Lung (tissue), 17 donors: ENCODE measurements at places on chromosomes 11 and 22. TPM values are rescaled to one million over a fixed set of nuclear protein-coding genes. Genes with fewer than 3 reads are reported as not detected.

PGA4 gene
- 1.6 TPM for total RNA-seq

MUC15 gene
- 12.1 TPM for total RNA-seq

ART1 gene
- 0.80 TPM for total RNA-seq

OR2AT4 gene
- total RNA-seq, result not detected

CYP2D6 gene
- total RNA-seq, result 0.94 TPM

FAM180B gene
- not detected for total RNA-seq

CALCA gene
- 3.4 TPM for total RNA-seq

SEPTIN3 gene
- total RNA-seq, result 0.51 TPM

DNA sequence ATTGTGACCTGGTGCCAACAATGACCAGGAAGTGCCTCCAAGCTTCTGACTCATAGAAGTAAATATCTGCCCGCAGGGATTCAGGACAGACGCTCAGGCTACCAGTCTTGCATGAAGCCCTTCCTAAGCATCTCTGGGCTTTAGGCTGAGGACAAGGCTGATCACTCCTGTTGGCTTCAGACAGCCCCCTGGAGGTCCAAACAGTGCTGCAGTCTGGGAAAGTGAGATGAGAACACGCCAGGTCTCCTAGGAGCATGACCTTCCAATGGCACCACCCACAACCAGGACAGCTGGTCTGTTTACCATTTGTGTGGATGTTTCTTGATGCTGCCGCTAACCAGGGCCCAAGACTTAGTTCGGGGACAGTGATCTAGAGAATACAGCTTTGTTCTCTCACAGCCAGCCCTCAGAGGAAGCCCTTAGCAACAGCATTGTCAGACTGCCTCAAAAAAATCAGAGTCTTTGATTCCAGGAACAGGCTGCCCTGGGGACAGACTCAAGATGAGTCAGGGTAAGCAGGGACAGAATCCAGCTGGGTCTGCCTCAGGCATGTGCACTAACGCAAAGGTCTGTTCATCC is 111.2 kb downstream of the ZNF280B start:
- no peak for DNase-seq
- no peak overlapping the region for H3K4me3 ChIP-seq
- no peaks in the 10 kb centered on the region for H3K36me3 ChIP-seq
- H3K27ac ChIP-seq, result no peak overlapping the region
- no peaks in the 10 kb centered on the region for H3K4me1 ChIP-seq

GRCh38 chr22:46891382-46891951 is 129.0 kb downstream of the TBC1D22A start:
- no peaks in the 10 kb centered on the region for H3K36me3 ChIP-seq
- DNase-seq, result no peak
- peaks cover 16% of the 10 kb centered on the region for H3K4me1 ChIP-seq

- H3K27ac ChIP-seq, result no peak overlapping the region
- peaks cover 7% of the 10 kb centered on the region for H3K4me1 ChIP-seq
- no peaks in the 10 kb centered on the region for H3K27me3 ChIP-seq
Observed at GRCh38 chr22:23074451-23074850, 4.1 kb downstream of the GNAZ start.

GRCh38 chr11:130407978-130408377 is 20.4 kb downstream of the ADAMTS8 start:
- H3K4me1 ChIP-seq, result peaks cover 3% of the 10 kb centered on the region
- no peak overlapping the region for H3K4me3 ChIP-seq

GRCh38 chr22:49967706-49968208 is 7.2 kb downstream of the PIM3 start:
- H3K4me1 ChIP-seq, result peaks cover 20% of the 10 kb centered on the region
- peaks cover 4% of the 10 kb centered on the region for H3K36me3 ChIP-seq
- peaks cover 6% of the 10 kb centered on the region for H3K27me3 ChIP-seq
- H3K4me3 ChIP-seq, result no peak overlapping the region
- DNase-seq, result peak; percentile 82

- H3K4me1 ChIP-seq, result no peaks in the 10 kb centered on the region
- no peak for DNase-seq
- no peaks in the 10 kb centered on the region for H3K36me3 ChIP-seq
- H3K4me3 ChIP-seq, result no peak overlapping the region
- H3K27me3 ChIP-seq, result no peaks in the 10 kb centered on the region
Observed at GRCh38 chr11:28833169-28833568, 725.0 kb downstream of the METTL15 start.

- peaks cover 13% of the 10 kb centered on the region for H3K4me1 ChIP-seq
- no peaks in the 10 kb centered on the region for H3K27me3 ChIP-seq
- no peak overlapping the region for H3K4me3 ChIP-seq
- no peak for DNase-seq
- H3K27ac ChIP-seq, result no peak overlapping the region
- H3K36me3 ChIP-seq, result peaks cover 3% of the 10 kb centered on the region
Observed at GRCh38 chr11:102188488-102188887, 78.2 kb downstream of the YAP1 start.

- H3K36me3 ChIP-seq, result no peaks in the 10 kb centered on the region
- no peak for DNase-seq
- no peak overlapping the region for H3K27ac ChIP-seq
- H3K27me3 ChIP-seq, result peaks cover 6% of the 10 kb centered on the region
Observed at GRCh38 chr22:32340411-32340810, 17.3 kb upstream of the RFPL3 start.

- H3K27me3 ChIP-seq, result no peaks in the 10 kb centered on the region
- H3K4me3 ChIP-seq, result no peak overlapping the region
- no peak for DNase-seq
- no peaks in the 10 kb centered on the region for H3K4me1 ChIP-seq
- H3K27ac ChIP-seq, result no peak overlapping the region
- H3K36me3 ChIP-seq, result no peaks in the 10 kb centered on the region
Observed at GRCh38 chr22:34019190-34019845, 99.0 kb upstream of the LARGE1 start.

DNA sequence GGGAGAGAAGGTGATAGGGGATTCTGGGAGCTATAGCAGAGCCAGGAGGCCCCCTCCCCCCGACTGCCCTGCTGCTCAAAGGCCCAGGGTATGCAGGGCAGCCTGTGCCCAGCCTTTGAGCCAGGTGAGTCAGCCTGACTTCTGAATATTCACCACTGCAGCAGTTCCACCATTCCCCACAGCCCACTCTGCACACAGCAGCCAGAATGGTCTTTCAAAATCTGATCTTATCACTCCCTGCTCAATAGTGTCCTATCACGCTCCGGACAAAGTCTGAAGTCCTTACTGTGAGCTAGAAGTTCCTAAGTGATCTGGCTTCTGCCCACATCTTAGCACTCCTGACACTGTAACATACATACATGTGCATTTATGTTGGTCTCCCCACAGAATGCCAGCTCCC is 111.7 kb downstream of the BUD13 start:
- no peaks in the 10 kb centered on the region for H3K36me3 ChIP-seq
- H3K27me3 ChIP-seq, result no peaks in the 10 kb centered on the region
- no peaks in the 10 kb centered on the region for H3K4me1 ChIP-seq

- no peak overlapping the region for H3K27ac ChIP-seq
- no peak for DNase-seq
- no peak overlapping the region for H3K4me3 ChIP-seq
Observed at GRCh38 chr11:125157953-125158680, 6.4 kb upstream of the PKNOX2 start.

DNA sequence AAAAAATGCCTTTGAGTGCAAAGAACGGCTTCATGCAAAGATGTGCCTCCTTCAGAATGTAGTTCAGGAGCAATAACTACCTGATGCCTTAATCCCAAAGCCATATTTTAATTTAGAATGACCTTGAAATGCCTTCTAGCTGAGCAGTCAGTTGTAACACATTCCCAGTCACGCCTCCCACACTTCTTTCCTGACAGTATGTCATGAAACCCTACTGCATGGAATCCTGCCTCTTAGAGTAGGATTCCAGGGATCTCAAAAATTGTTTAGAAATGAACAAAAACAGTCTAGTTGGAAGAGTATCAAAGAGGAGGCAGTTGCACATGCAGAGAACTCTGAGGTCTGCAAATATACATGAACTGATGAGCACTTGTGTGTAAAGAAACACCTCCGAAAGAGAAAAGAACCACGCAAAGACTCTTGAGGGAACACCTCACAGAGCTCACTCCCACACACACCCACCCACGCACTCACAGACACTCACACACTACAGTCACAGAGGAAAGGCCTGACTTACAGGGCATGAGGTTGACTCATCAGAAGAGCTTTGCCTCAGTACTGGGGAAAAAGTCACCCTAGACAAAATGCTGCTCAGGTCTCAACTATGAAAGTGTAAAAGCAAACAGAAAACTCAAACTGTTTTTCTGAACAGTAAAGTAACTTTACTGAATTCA is 77.4 kb downstream of the GGTLC2 start:
- DNase-seq, result no peak
- no peak overlapping the region for H3K4me3 ChIP-seq
- no peaks in the 10 kb centered on the region for H3K4me1 ChIP-seq
- H3K27me3 ChIP-seq, result no peaks in the 10 kb centered on the region

DNA sequence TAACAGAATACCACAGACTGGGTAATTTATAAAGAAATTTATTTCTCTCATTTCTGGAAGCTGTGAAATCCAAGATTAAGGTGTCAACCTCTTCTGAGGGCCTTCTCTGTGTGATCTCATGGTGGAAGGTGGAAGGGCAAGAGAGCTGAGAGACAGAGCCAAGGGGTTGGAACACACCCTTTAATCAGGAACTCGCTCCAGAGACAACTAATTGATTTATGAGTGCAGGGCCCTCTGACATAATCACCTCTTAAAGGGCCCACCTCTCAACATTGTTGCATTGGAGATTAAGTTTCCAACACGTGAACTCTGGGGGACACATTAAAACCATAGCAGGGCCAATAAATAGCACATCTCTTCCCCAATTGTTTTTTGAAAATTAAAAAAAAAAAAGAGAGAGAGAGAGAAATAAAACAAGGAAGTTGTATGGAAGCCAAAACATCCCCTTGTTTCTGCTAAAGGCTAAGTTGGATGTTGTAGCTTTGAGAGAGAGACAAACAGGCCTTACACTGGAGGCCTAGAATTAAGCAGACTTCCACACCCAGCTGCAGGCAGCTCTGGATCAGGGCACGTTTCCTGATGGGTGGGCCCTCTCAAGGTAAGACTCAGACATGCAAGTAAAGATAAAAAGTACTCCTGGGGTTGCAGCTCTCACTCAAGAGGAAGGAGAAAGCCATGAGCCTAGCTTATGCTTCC is 64.1 kb upstream of the BIRC3 start:
- DNase-seq, result no peak
- H3K36me3 ChIP-seq, result no peaks in the 10 kb centered on the region
- no peaks in the 10 kb centered on the region for H3K4me1 ChIP-seq
- H3K4me3 ChIP-seq, result no peak overlapping the region
- H3K27ac ChIP-seq, result no peak overlapping the region

GRCh38 chr11:100536979-100537378 is 150.1 kb upstream of the ARHGAP42 start:
- H3K36me3 ChIP-seq, result no peaks in the 10 kb centered on the region
- DNase-seq, result no peak
- no peaks in the 10 kb centered on the region for H3K27me3 ChIP-seq
- no peak overlapping the region for H3K27ac ChIP-seq
- no peak overlapping the region for H3K4me3 ChIP-seq

- no peaks in the 10 kb centered on the region for H3K27me3 ChIP-seq
- H3K4me3 ChIP-seq, result no peak overlapping the region
- DNase-seq, result no peak
- H3K27ac ChIP-seq, result no peak overlapping the region
- H3K4me1 ChIP-seq, result no peaks in the 10 kb centered on the region
Observed at GRCh38 chr11:130940706-130941105, 24.4 kb upstream of the SNX19 start.

GRCh38 chr11:43825217-43825816 is 55.3 kb upstream of the ALKBH3 start:
- no peak overlapping the region for H3K4me3 ChIP-seq
- no peaks in the 10 kb centered on the region for H3K4me1 ChIP-seq
- H3K27ac ChIP-seq, result no peak overlapping the region
- H3K36me3 ChIP-seq, result peaks cover 3% of the 10 kb centered on the region
- peak; percentile 27 for DNase-seq
- H3K27me3 ChIP-seq, result no peaks in the 10 kb centered on the region

DNA sequence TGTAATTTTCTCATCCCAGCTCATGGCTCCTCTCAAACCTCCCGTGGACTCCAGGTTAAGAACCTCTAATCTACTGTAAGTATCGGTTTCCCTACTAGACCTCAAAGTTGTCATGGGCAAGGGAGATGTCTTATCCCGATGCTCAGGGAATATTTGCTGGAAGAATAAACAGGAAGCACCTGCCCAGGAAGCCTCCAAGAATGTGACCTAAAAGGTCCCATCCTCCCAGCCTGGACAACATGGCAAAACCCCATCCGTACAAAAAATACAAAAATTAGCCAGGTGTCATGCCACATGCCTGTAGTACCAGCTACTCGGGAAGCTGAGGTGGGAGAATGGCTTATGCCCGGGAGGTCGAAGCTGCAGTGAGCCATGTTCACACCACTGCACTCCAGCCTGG is 62.4 kb downstream of the APOL1 start:
- H3K36me3 ChIP-seq, result peaks cover 47% of the 10 kb centered on the region
- no peak overlapping the region for H3K4me3 ChIP-seq
- no peaks in the 10 kb centered on the region for H3K4me1 ChIP-seq
- DNase-seq, result no peak
- H3K27me3 ChIP-seq, result no peaks in the 10 kb centered on the region

- H3K27ac ChIP-seq, result peak overlapping the region; percentile 85
- H3K27me3 ChIP-seq, result peaks cover 38% of the 10 kb centered on the region
- no peaks in the 10 kb centered on the region for H3K36me3 ChIP-seq
- peak overlapping the region; percentile 25 for H3K4me3 ChIP-seq
Observed at GRCh38 chr11:8018484-8019313, 31.6 kb downstream of the EIF3F start.

- peaks cover 13% of the 10 kb centered on the region for H3K36me3 ChIP-seq
- no peak for DNase-seq
- peaks cover 4% of the 10 kb centered on the region for H3K4me1 ChIP-seq
- H3K27me3 ChIP-seq, result no peaks in the 10 kb centered on the region
Observed at GRCh38 chr11:73129198-73129597, 12.9 kb downstream of the FCHSD2 start.

DNA sequence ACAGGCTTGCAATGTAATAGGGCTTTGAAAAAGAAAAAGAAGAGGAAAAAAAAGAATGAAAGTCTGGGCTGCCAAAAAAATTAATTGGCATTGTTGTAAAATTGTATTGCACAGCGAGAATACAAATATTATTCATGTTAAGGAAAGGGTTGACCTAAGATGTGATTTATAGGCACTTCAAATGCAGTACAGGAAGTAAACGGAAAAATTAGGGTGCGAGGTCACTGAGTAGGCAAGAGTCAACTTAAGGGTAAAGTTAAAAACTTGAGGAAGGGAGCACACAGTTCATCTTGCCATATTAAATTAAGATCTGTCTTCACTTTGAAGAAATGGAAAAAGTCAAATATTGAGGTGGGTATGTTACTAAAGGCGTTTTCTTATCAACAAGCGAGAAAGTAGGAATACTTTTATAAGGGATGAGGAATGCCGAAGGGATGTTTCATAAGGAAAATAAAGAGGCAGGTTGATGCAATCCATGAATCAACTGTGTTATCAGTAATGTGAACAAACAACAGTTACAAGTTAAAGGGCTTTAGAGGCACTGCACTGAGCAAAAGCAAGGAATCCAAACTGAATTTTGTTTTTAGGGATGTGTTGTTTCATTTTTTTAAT is 123.0 kb downstream of the WT1 start:
- no peaks in the 10 kb centered on the region for H3K4me1 ChIP-seq
- H3K36me3 ChIP-seq, result no peaks in the 10 kb centered on the region
- no peak for DNase-seq
- H3K27me3 ChIP-seq, result no peaks in the 10 kb centered on the region
- H3K27ac ChIP-seq, result no peak overlapping the region
- no peak overlapping the region for H3K4me3 ChIP-seq
